ENCODE measurements at places on chromosomes 4 and X.

DNA sequence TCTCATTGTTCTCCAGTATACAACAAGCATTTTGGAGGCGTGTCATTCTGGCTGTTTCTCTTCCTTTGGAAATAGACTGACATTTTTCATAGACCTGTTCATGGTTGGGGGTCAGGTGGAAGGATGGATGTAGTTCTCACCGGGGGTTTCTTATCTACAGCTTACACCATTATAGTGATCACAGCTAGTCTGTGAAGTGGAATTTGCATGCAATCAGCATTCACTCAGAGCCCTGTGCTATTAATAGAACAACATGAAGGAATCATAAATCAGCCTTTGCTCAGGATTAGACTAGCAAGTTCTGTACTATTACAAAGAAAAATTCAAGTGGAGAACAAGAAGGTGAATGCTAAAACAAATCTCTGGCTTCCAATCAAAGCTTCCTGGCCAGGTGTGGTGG lies 132.6 kb upstream of the PUDP start:
- DNase-seq = no peak

GRCh38 chr4:90840828-90841227 lies 713.6 kb downstream of the CCSER1 start:
- no peak for DNase-seq

GRCh38 chr4:17811078-17811603 lies 362 bp downstream of the NCAPG start:
- DNase-seq = no peak

- no peak for DNase-seq
Measured at GRCh38 chr4:85675076-85676049, 200.4 kb downstream of the ARHGAP24 start.

DNA sequence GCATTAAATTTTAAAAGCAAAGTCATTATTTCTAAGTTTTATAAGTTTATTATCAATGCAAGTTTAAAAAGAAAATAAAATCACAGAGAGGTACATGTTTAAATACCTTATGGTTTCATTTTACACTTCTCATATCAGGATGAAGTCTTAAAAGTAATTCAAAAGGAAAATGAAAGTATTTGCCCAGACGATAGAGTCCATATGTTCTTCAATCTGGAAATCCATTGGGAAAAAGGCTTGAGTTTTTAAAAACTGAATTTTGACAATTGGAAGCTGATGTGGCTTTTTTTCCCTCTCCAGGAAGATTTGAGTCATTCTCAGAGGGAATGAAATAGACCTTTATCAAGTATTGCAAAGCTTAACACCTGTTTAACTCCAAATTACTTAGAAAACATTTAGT lies 37.1 kb downstream of the MAB21L2 start:
- no peak for DNase-seq

GRCh38 chrX:16771483-16772398 lies 14.5 kb upstream of the TXLNG start:
- DNase-seq = no peak

DNA sequence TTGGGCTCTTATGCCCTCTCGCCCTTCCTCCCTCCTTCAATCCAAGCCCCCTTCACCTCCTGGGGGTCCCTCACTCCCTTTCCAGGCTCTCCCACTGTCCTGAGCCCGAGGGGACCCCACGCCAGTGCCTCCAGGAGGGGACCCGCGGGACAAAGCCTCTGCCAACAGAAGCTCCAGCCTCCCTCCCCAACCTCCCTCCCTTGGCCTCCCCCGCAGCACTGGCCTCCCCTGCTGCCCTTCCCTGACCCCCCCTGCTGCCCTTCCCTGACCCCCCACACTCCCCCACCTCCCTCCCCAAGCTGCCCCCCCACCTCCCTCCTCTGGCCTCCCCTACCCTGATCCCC lies 71.0 kb upstream of the MXD4 start:
- DNase-seq = no peak

DNA sequence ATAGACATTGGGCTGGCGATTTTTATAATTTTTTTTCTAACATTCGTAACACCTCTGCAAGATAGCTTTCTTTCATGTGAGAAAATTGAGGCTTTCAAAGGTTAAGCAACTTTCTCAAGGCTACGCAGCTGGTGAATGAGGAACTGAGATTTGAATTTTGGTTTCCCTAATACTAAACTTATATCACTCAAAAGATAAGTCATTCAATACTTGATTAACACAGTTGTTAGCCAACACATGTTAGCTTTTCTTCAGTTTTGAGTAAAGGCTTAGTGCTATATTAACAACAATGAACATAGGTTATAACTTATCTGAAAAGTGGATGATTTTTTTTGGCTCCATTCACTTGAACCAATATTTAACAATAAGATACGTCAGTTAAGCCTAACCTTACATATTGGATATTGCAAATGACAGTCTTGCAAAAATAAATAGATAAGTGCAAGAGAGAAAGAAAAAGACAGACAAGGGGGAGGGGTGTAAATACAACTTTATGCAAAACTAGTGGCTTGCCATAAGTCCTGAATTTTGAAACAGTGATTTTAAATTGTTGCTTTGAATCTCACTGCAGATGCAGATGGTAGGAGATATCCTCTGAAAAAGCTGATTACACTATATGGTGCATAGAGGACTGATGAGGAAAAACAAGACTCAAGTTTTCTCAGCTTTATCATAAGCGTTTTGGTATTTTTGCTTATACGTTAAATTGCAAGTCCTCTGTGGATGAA lies 11.1 kb upstream of the GPM6A start:
- DNase-seq = no peak

GRCh38 chrX:118353081-118353850 lies 7.4 kb downstream of the WDR44 start:
- no peak for DNase-seq

- DNase-seq = no peak
Measured at GRCh38 chr4:76504613-76505465, 69.8 kb downstream of the SHROOM3 start.

GRCh38 chr4:153439831-153440230 lies 26.3 kb upstream of the TMEM131L start:
- no peak for DNase-seq

DNA sequence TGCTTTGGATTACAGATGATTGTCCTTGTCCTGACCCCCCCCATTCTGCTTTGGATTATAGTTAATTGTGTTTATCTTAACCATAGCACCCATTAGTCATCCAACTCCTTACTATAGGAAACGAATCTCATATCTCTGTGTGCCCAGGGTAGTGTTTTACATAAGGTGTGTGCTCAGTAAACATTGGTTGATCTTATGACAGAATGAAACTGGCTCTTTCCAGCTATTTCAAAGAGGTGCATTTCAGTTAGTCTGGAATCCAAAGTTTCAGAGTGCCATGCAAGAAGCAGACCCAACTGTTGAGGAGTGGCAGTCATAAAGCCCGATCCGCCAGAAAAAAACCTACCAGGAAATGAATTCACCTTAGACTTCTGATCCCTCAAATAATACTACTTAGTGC lies 14.7 kb downstream of the TRIM2 start:
- no peak for DNase-seq

GRCh38 chr4:106687026-106687425 lies 318.4 kb upstream of the GIMD1 start:
- DNase-seq = no peak

- DNase-seq = no peak
Measured at GRCh38 chr4:103673983-103674382, 45.8 kb downstream of the TACR3 start.

GRCh38 chr4:185965426-185966384 lies 103.3 kb upstream of the TLR3 start:
- DNase-seq = no peak

DNA sequence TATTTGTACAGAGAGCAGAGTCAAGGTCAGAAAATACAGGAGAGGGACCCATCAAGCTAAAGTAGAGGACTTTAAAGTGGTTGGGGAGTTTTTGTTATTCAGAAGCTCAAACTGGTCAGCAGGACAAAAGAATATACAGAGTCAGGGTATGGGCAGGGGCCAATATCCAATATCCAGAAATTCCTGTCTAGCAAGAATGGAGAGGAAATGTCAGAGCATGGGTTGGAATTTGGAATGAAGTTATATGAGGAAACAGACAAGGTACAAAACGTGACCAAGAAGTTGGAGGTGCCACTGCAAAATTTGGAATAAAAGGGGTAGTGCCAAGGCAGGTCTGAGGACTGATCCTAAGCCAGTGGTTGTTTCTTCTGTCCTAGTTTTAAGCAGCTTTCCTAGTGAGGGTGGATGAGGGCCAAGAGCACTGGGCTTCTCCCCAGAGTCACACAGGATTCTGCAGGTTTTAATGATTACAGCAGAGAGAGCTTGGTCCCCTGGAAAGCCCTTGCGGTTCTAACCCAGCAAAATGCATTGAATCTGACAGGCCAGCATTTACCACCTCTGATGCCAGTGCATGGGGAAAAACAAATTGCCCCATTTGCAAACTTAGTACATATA lies 304.7 kb upstream of the FTHL17 start:
- DNase-seq = no peak

- DNase-seq = no peak
Measured at GRCh38 chr4:93313197-93313596, 515.4 kb upstream of the ATOH1 start.

- no peak for DNase-seq
Measured at GRCh38 chr4:866761-867390, 40.9 kb upstream of the CPLX1 start.

DNA sequence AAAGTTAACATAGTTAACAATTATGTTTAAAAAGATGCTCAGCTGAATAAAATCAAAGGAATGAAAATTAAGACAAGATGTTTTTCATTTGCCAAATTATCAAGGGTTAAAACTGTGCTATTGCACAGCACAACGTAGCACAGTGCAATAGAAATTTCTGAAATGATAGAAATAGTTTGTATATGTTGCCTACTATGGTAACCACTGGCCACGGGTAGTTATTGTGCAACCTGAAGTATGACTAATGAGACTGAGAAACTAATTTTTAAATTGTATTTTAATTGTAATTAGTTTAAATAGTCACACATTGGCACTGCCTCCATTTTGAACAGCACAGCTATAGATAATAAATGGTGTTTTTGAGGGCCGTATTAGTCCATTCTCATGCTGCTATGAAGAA lies 343.1 kb upstream of the FAM241A start:
- no peak for DNase-seq

DNA sequence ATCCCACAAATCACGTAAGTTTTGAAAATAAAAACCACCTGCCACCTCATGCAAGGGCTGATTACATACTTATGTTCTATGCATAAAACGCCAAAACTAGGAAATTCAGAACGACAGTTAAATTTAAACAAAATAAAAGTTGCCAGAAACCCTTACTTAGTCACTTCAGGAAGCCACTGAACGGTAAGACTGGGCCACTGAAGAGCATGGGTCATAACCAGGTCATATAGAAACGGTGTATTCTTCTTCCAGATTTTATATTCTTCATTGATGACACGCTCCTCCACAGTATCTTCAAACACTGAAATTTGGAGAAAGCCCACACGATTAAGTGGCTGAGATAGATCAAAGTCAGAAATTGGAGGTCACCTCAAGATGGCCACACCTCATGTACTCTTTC lies 1.2 kb downstream of the RBBP7 start:
- DNase-seq = no peak

GRCh38 chrX:22351966-22352365 lies 79.3 kb downstream of the CBLL2 start:
- no peak for DNase-seq

GRCh38 chr4:181443021-181443420 lies 800.2 kb upstream of the TENM3 start:
- no peak for DNase-seq

GRCh38 chrX:40821780-40822179 lies 86.4 kb upstream of the MED14 start:
- no peak for DNase-seq

DNA sequence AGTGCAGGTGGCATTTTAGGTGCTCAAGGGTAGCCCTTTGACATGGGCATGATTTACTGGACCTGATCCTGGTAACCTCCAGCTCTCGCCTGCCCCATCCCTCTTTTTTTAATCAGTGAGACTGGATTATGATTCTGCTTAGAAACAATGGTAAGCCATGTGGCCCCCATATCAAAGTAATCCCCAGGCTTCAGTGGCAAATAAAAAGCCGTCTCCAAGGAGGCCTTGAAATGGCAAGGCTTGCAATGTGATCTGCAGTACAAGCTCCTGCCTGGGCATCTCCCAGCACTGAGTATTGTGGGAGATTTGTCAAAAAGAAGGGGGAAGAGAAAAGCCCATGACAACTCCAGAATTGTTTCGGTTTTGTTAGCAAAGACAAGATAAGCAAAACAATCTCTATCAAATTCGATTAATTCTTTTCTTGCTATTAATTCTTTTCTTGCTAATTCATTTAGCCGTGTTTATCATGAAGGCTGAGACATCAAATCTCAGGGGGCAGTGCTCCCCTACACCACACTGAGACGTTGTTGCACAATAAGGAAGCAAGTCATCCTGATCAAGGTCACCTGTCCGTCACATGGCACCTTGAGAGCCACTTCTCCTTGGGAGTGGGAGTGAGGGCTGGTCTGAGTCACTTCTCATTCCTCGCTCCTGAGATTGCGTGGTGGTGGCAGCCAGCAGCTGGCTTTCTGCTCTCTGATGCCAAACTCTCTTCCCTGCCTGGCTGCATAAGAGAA lies 312.7 kb upstream of the GATB start:
- no peak for DNase-seq

DNA sequence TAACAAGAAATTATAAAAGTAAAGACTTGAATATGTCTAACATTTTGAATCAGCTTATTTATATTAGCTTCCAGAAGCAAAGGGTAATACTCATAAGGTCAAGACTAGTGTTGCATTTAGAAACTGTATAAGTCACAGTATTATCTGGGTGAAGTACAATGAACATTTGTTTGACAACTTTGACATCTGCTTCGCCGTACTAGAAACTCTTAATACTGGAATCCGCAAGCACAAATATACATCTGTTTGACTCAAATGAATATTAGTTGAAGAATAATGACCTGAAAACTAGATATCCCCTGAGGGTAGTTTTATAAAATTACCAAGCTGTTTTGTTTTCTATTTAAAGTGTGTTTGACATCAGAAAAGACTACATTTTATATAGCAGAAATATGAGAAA lies 135.4 kb upstream of the ATOH1 start:
- DNase-seq = no peak

DNA sequence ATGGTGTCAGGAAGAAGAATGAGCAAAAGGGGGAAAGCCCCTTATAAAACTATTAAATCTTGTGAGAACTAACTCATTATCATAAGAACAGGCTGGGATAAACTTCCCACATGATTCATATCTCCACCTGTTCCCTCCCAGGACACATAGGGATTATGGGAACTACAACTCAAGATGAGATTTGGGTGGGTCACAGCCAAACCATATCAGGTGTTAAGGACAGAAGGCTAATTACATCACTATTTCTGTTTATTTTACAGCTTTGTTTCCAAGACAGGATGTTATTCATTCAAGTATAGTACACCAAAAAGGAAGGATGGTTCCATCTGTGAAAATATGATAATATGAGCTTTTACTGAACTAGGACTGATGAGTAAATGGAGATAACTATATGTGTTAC lies 63.7 kb upstream of the ARSJ start:
- DNase-seq = no peak

Measured in stimulated activated CD4-positive, alpha-beta T cell treated with anti-CD3 and anti-CD28 coated beads, TNF-alpha, amount 100 ng/mL, for 48 hours (primary cell).